ENCODE measurements at places on chromosomes 12 and 14.

GRCh38 chr12:59833408-59833807 is 237.6 kb downstream of the SLC16A7 start:
- no peak for DNase-seq

GRCh38 chr14:69427596-69427995 is 29.1 kb downstream of the SLC39A9 start:
- DNase-seq, result no peak

DNA sequence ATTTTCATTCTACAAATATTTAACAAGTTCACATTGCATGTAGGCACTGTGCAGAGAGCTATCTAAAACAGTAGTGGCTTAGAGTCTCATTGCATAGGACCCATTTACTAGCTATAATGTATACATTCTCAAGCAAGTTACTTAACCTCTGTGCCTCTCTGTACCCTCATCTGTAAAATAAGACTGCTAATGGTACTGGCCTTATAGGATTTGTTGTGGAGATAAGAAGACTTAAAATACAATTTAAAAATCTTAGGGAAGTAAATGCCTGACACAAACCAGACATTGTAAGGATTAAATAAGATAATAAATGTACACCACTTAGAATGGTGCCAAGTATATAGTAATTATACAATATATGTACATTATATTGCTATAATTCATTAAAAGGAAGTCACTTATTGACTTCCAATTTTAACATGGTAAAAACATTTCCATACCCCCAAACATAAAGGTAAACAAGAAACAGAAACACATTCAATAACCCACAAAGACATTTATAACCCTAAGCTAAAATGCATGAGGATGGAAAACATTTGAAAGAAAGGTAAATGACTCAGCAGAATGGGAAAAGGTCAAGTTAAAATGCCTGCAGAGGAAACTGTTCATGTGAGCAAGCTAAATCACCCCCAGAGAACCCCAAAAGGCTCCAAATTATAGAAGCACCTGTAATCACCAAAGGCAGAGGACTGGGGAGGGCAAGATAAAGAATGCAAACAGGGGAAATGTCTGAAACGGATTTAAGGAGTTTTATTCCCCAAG is 30.8 kb downstream of the RPS6KA5 start:
- DNase-seq, result no peak

- no peak for DNase-seq
Measured at GRCh38 chr14:51561141-51561540, 90.6 kb upstream of the FRMD6 start.

GRCh38 chr14:68611599-68611998 is 181.3 kb downstream of the ZFP36L1 start:
- DNase-seq, result no peak

Data from stimulated activated effector memory CD8-positive, alpha-beta T cell treated with anti-CD3 and anti-CD28 coated beads, Interleukin-12 subunit alpha, Interleukin-12 subunit beta, amount 100 ng/mL, for 72 hours (primary cell).